Karpas-422 (cell line): ENCODE measurements at places on chromosomes 12 and 14. TPM values are rescaled to one million over a fixed set of nuclear protein-coding genes. Genes with fewer than 3 reads are reported as not detected.

Gene SDS
- not detected in 2 replicates for total RNA-seq

Gene RBP5
- total RNA-seq = not detected in 2 replicates

DNA sequence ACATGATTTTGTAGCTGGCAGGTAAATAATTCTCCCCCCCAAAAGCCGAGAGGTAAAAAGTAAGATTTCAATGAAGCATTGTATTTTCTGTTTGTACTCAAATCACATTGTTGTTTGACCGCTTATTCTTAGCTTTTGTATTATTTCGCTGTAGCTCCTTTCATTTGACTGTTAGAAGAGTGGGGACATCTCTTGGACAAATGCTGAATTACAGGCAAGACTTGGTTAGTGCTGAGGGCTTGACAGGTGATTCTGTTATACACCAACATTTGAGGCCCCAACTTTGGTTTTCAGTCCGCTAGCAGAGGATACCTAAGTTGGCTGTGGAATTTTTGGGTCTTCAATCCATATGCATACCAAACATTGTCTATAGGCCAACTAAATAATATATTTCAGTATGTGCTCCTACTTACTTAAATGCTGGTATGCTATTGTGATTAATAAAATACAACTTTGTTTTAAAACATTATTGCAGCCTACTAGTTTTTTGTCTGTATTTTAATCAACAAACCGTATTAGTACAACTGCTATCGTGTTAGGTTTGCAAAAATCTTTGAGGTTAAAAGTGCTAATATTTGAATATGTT lies 102.2 kb downstream of the ERC1 start:
- DNase-seq = peak; percentile 85
- no peak overlapping the region for H3K27ac ChIP-seq

Gene GIT2
- total RNA-seq = 76.3 and 81.9 TPM in 2 replicates

DNA sequence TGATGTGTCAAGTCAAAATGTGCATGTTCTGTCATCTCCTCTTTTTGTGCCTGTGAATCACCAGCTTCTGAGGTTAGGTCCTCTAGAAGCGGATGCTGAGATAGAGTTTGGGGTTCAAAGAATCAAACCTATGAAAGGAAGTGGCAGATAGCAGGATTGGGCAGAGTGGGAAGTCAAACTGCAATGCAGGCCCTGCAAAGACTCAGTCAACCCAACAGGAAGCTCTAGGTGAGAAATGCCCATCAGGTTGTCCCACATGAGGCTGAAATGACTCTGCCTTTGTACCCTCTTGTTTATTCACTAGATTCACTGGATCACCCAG lies 4.5 kb upstream of the MIA2 start:
- no peak overlapping the region for H3K27ac ChIP-seq
- H3K4me3 ChIP-seq = no peak overlapping the region
- no peaks in the 10 kb centered on the region for H3K36me3 ChIP-seq
- H3K4me1 ChIP-seq = peaks cover 13% of the 10 kb centered on the region
- DNase-seq = no peak
- H3K27me3 ChIP-seq = no peaks in the 10 kb centered on the region

GRCh38 chr14:56590535-56590960 lies 10.9 kb downstream of the TMEM260 start:
- no peak overlapping the region for H3K4me3 ChIP-seq
- H3K27ac ChIP-seq = no peak overlapping the region
- peaks cover 39% of the 10 kb centered on the region; the same call in 1 of the 2 replicates for H3K36me3 ChIP-seq
- no peaks in the 10 kb centered on the region for H3K4me1 ChIP-seq
- H3K27me3 ChIP-seq = no peaks in the 10 kb centered on the region

GRCh38 chr12:124768452-124769162 lies 95.1 kb downstream of the SCARB1 start:
- H3K27ac ChIP-seq = no peak overlapping the region
- peaks cover 34% of the 10 kb centered on the region for H3K4me1 ChIP-seq
- no peak for DNase-seq
- no peaks in the 10 kb centered on the region; the same call in 1 of the 2 replicates for H3K36me3 ChIP-seq
- no peak overlapping the region for H3K4me3 ChIP-seq

Gene FOXN4
- total RNA-seq = not detected in 2 replicates

GRCh38 chr14:68722968-68723566 lies 69.8 kb downstream of the ZFP36L1 start:
- no peaks in the 10 kb centered on the region for H3K27me3 ChIP-seq
- no peaks in the 10 kb centered on the region for H3K36me3 ChIP-seq
- peaks cover 6% of the 10 kb centered on the region; the same call in 1 of the 2 replicates for H3K4me1 ChIP-seq
- H3K4me3 ChIP-seq = no peak overlapping the region

DNA sequence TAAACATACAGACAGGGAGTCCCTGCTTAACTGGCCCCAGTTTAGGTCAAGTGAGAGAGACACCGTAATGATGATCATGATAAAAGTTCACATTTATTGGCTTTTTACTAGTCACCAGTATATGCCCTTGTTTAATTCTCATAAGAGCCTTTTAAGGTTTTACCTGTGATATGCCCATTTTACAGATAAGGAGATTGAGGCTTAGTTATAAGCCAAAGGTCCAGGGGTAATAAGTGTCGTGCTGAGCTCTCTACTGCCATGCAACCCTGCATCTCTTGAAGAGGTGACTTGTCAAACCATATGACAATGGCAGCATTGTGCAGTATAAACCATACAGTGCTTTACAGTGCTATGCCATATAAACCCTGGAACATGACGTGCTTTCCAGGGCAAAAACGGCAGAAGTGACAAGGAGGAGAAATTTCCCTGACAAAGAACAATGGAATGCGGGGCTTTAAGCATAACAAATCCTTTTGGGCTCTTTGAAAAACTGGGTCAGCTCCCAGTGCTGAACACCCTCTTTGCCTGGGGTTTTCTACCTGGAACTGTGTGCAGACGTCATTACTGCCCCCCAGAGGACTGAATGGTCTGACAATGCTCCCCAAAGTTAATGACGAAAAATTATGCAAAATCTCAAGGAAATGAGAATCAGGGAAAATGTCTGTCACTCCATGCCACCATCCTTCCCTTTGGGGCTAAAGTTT lies 59.7 kb upstream of the C14orf132 start:
- peak; percentile 66 for DNase-seq
- no peak overlapping the region for H3K27ac ChIP-seq
- no peak overlapping the region for H3K4me3 ChIP-seq
- H3K27me3 ChIP-seq = no peaks in the 10 kb centered on the region
- no peaks in the 10 kb centered on the region for H3K4me1 ChIP-seq

DNA sequence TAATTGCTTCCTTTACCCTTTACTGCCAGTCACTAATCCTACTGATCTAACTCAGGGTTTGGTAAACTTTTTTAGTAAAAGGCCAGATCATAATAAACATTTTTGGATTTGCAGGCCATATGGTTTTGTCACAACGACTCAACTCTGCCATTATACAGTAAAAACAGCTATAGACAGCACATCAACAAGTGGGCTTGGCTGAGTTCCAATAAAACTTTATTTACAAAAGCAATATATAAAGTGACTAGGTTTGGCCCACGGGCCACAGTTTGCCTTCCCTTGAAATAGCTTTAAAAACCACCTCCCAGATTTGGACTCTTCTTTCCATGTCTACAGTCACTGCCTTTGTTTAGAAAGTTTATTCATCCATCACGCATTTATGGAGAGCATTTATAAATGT lies 146.9 kb downstream of the NTF3 start:
- no peak overlapping the region for H3K4me3 ChIP-seq
- no peaks in the 10 kb centered on the region for H3K4me1 ChIP-seq
- H3K27me3 ChIP-seq = no peaks in the 10 kb centered on the region
- no peak overlapping the region for H3K27ac ChIP-seq
- no peak for DNase-seq

Gene CEP170B
- 0.56 and 0.94 TPM in 2 replicates for total RNA-seq

Gene DBX2
- not detected in 2 replicates for total RNA-seq

DNA sequence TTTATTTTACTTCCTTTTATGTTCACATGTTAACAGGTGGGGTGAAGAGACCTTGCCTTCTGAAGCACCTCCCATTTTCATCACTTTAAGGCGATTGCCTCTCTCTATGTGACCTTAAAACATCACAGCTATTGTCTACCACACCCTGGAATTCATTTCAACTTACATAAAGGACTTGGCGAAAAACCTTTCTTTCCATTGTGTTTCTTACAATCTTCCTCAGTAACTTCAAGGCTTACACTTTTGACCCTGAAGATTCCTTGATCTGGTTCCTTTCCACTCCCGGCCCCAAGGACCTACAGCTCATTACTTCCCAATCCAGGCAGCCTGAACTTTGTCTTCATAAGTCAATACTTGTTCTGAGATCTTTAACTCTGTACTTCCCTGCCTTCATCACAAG lies 443.3 kb downstream of the ADAMTS20 start:
- H3K27ac ChIP-seq = no peak overlapping the region
- no peaks in the 10 kb centered on the region for H3K27me3 ChIP-seq
- no peak for DNase-seq
- no peak overlapping the region for H3K4me3 ChIP-seq

Gene SERPINA3
- total RNA-seq = not detected in 2 replicates
